Fibroblast of the aortic adventitia (primary cell): ENCODE measurements at places on chromosomes 2 and 18.

DNA sequence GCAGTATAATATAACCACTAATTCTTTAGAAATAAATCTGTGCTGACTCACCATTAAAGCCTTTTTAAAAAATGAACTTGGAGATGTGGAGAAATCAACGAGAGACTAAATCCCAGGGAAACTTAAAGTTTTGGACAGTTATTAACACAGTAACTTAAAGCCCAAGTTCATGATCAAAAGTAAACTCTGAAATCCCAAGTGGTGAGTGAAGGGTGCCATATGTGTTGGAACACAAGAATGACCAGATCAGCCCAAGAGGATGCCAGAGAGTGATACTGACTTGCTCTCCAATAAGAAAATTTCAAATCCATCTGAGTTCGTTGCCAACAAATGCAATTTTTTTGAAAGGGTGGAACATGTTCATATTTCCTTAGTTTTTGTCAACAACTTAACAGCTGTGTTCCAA is 838.1 kb upstream of the ACVR2A start:
- DNase-seq: peak; percentile 97

- peak; percentile 81 for DNase-seq
These were observed 17.1 kb upstream of the VPS4B start for GRCh38 chr18:63439334-63439733.

GRCh38 chr2:237665713-237666143 is 38.3 kb downstream of the LRRFIP1 start:
- no peak for DNase-seq

- DNase-seq: no peak
These were observed 67.5 kb upstream of the RGPD5 start for GRCh38 chr2:109726379-109727270.

DNA sequence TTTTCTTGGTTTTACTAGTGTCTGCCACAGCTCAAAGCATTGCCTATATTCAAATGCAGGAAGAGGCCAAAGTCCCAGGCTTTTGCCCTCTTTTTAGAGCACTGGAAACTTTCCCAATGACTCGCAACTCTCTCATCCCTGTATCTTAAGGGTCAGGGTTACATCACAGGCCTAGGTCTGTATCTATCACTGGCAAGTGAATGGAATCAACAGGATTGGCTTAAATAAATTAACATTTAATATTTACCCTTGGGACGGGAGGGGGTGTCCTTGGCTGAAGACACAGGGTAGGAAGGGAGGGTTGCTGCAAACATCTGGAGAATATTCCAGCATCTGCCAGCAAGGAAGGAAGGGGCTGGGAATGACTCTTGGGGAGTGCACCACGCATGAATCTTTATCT is 242.6 kb downstream of the SLC4A3 start:
- no peak for DNase-seq

DNA sequence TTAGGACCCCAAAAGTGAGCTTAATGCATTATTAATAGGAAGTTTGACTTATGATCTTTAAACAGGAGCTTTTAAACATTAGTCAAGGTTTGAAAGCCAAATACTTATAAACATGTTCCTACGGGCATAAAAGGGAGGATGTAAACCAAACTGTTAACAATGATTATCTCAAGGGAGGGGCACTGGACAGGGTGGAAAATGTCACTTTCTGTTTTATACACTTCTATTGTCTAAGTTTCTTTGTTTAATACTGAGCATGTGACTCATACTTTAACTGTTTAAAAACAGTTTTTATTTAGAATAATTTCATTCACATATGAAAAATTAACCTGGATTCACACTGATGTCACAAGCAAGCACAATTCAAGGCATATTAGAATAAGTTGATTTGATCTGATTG is 18.3 kb upstream of the ITGA6 start:
- DNase-seq: peak; percentile 35
